ENCODE measurements at places on chromosomes 4 and X.

DNA sequence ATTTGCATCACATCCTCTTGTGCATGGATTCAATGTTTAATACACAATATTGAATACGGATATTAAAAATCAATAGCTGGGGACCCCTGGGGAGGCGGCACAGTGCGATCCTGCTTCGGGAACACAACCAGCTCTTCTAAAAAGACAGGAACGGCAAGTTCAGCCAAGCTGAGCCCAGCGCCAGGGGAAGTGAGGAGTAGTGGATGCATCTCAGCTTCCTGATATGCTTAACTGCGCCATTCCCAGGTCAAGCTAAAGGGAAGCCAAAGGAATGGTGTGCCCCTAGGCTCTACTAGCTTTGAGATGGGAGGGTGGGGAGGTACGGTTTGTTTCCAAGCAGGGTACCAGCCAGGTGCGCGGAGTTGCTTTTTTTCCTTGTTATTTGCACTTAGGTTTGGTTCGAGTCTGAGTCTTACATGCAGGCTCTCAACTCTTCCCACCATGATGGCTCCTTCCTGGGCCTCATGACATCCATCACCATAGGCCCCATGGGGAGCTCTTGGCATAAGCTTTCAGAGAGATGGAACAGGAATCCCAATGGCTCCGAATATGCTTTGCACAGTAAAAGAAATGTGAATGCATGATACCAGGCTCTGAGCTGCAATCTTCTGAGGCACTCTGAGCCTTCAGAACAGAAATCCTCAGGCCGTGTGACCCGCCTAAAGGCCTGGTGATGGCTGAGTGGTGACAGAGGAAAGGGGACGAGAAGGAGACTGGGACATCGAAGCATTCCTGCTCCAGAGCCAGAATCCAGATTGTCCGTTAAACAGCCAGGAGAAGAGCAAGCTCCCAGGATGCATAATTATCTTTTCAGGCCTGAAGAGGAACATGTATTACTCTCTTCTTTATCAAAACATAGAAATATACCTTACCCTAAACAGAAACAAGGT is 51.8 kb upstream of the BCOR start:
- DNase-seq, result no peak

DNA sequence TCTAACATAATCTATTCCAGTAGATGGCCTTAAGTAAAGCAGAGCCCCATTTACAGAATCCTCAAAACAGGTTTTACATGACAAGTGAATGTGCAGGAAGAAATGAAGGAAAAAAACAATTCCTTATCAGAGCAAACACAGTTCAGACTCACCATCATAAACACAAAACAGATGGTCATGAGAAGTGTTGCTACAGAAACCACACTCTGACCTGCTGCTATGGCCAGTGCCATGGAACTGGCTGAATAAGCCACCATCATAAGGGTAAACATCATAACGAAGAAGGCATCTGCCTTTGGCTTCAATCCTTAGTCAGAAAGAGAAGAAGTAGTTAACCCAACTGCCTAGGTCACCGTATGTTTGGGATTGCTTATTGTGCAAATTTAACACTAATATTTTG is 61.1 kb downstream of the ABCG2 start:
- no peak for DNase-seq

DNA sequence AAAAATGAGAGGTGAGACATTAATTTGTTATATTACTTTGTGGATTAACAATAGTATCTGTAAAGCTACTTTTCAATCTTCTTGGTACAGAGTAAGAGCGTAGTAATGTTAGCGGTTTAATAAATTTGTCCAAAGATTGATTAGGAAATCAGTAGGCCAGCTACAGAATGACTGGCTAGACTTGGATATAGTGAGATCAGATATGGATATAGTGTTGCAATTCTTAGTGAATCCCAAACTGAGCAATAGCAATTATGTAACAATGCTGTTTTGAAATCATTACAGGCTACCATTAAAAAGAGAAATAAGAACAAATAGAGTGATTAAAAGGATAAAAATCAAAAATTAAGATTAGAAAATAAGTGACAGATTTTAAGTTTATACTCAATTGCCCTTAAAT is 847 bp upstream of the UGT2A2 start:
- DNase-seq, result no peak

DNA sequence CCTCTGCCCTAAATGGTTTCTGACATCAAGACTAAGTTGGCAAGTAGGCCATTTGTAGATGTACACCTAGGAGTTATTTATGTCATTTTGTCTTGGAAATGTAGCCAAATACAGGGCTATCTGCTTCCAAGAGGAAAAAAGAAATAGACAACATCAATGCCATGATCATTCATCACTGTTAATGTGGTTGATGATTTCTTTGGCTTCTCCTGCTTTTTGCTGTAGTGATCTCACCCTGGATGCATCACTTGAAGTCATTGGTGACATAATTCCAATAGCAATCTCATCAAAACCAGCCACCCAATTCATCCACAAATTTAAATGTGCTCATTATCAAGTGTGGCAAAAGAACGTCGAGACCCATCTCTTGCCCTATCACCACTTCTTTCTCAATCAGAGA is 222.6 kb upstream of the PPARGC1A start:
- DNase-seq, result no peak

DNA sequence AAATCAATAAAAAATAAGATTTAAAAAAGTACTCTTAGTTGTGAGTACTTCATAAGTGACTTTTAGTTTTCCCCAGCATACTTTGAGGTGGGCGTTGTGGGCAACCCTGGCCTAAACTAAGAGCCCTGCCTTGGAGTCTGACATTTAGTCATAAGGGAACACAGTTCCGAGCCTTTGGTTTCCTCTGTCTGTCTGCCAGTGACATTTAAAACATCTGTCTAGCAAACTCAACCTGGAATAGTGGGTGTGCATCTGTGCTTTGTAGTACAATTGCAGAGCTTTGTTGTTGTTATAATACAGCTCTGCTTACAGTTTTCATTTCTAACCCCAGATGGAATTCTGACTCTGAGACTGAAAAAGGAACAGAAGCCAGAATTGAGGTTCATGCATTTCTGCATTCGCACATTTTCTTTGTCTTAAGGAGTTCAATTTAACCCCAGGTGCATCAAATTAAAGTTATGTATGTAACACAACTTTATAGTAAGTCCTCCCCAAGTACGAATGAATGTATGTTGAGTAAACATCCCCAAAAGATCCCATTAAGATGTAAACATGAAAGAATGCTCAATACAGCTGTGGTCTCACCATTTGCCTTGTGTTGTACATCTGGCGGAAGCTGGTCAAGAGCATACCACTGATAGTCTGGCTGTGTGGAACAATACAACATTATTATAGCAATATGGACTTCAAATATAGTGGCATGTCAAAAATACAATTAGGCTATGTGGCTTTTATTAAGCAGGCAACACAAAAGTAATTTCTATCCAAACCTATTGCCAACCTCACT is 25.9 kb downstream of the TNIP3 start:
- peak; percentile 37 for DNase-seq

DNA sequence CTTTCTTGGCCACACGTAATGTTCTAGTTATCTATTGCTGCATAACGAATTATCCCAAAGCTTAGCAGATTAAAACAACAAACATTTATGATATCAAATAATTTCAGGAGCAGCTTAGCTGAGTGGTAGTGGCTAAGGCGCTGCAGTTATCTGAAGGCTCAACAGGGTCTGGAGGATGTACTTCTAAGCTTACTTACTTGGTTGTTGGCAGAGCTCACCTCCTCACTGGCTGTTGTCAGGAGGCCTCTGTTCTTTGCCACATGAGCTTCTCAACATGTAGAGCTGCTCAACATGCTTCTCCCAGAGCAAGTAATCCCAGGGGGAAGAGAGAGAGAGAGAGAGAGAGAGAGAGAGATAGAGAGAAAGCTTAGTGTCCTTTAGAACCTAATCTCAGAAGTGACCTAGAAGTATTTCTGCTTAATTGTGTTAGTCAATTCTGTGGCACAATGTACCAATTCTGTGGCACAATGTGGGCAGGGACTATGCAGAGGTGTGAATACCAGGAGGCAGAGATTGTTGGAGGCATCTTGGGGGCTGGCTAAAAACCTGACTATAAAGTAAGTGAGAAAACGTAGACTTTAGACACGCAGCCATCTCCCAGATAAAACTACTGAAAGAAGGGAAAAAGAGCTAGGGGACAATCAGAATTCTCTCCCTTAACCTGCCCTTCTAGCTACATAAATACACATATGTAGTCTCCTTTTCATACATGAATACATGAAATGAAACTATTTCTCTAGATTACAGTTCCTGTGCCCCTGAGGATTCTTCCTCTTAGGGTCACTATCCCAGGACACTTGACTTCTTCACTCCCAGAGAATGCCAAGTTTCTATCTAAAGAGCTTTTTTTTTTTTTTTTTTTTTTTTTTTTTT is 40.2 kb downstream of the HOPX start:
- DNase-seq, result no peak

- DNase-seq, result no peak
These were observed 33.6 kb upstream of the TBC1D9 start for GRCh38 chr4:140789759-140790158.

Data from stimulated activated CD4-positive, alpha-beta T cell treated with anti-CD3 and anti-CD28 coated beads, Interleukin-2, amount 100 ng/mL, for 4 hours (primary cell).